Stimulated activated naive CD8-positive, alpha-beta T cell treated with anti-CD3 and anti-CD28 coated beads, Interleukin-15, Interleukin-2, amounts not matched to agents 100 U/mL and 50 U/mL, for 24 hours (primary cell): ENCODE measurements at places on chromosomes 1 and 21.

DNA sequence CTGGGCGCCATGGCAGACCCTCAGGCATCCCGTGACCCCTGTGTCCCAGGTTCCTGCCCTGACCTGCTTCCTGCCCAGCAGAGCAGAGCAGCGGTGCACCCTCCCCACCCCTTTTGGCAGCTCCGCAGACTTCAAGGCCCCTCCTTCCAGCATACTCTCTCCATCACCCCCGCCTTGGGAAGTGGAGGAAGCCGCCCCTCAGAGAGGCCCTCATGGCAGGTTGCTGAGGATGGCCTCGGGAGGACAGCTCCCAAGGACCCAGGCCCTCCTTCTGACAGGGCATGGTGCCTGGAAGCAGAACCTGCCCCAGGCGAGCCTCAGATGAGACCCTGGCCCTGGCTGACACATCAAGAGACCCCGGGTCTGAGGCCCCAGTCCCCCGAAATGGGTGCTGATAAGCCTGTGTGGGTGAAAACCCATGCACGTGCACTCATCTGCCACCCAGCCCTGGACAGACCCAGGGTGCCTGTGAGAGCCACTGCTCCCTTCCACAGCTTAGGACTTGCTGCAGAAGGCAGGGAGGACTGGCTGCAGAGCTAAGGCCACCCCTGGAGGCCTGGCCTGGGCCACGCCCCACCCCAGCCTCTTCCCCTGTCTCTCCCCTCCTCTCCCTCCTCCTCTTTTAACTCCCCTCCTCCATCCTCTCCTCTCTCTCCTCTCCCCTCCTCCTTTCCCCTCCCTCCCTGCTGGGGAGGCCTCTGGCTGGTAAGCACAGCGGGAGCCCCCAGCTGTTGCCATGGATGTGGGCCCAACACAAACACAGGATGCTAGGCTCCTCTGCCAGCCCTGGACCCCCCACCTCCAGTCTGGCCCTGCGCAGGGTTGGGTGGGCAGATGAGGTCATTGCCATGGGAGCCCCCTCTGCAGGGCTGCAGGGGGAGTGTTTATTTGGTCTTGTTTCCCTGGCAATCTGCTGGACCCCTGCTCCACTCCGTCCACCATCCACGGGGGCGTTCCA, 33.7 kb downstream of the WNT9A start:
- DNase-seq, result no peak

DNA sequence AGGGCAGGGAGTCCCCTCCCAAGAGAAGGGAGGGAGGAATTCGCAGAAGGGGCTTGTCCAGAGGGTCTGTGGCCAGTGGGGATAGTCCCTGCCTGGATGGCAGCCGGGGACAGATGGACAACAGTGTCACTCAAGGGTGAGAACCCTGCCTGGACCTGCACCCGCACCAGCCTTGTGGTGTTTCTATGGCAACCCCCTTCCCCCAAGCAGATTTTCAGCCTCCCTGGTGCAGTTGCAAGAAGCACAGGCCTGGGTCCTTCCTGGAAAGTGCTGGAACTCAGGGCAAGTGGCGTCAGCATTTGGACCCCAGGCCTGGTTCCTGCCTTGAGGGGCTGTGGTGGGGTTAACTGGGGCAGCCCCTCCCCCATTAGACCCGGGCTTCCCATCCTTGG, 83.8 kb upstream of the ACTL8 start:
- no peak for DNase-seq

GRCh38 chr1:203564024-203564423, 62.6 kb upstream of the ATP2B4 start:
- DNase-seq, result no peak

DNA sequence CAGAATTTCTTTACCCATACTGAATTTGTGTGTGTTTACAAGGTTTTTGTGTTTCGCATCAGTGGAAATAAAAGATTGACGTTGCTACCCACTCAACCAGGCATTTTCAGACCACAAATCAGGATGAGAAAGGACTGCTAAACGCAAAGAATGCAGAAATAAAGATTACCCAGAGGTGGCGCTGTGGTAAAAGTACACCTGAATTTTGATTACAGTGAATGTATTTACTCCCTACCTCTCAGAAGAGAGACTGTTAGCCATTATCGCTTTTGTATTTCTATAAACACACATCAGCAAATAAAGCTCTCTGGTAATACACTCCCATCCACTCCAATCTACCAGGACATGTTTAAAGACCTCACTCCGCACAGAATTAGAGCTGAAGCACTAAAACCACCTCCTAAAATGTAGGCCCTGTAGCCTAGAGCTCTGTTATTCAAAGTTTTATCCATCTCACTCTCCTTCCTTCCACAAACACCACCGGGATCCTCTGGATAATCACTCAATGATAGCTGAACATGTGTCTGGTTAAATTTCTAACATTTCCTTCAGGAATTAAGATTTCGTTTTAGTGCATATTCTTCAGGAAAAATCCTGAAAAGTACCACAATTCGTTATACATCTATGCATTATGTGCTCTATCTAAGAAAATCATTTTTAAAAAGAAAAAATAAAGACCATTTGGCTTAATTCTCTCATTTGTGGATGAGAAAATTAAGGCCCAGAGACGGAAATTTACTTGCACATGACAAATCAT, 2.5 kb upstream of the LMO4 start:
- DNase-seq, result peak; percentile 45

DNA sequence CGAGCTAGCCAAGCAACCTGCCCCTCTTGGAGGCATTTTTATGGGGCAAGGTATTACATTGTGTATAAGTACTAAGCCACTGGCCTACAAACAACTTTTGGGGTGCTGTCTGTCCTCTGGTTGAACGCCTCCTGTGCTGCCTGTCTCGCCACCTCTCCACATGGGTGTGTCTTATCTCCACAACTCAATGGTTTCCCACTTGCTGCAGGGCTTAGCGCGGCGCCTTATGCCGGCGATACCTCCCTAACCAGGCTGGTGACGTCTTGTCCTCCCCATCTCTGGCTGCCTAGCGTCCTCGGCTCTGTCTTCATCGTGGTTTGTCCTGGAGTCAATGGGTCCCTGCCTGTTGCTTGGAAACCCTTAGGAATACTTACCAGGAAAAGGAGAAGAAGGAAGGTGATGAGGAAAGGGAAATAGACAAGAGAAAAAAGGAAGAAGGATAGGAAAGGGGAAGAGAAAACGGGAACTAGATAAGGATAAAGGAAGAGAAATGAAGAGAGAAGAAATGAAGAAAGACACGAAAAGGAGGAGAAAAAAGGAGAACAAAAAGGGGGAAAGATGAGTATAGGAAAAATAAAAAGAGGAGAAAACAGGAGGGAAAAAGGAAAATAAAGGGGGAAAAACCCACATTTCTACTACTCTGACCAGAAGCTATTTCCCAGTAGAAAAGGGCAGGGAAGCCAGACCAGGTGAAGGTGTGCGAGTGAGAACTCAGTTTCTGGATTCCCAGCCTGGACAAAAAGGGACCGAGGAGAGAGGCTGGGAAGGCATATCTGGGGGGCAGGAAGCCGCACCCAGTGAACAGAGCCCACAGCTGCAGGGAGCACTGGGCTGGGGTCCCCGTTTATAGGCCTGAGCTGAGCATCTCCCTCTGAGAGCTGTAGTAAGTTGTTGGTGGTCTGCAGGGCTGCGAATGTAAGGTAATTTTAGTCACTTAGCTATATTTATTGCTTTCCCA, 86.2 kb downstream of the CLIC6 start:
- DNase-seq, result no peak

DNA sequence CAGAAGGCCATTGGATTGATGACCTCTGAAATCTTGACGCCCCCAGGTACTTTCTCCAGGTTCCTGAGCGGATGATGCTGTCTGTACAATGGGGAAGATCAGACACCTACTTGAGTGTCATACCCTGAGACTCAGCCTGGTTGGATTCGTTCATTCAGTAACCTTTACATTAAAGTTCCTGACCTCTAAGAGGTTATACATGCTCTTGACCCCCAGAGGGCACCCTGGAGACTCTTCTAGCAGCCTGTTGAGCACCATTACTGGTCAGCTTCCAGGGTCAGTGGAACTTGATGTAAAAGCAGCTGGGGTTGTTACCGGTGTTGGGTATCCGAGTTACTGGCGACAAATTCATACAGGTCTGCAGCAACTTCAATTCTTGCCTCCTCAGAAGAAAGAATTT, 114.3 kb upstream of the ZNF678 start:
- DNase-seq, result peak; percentile 23

DNA sequence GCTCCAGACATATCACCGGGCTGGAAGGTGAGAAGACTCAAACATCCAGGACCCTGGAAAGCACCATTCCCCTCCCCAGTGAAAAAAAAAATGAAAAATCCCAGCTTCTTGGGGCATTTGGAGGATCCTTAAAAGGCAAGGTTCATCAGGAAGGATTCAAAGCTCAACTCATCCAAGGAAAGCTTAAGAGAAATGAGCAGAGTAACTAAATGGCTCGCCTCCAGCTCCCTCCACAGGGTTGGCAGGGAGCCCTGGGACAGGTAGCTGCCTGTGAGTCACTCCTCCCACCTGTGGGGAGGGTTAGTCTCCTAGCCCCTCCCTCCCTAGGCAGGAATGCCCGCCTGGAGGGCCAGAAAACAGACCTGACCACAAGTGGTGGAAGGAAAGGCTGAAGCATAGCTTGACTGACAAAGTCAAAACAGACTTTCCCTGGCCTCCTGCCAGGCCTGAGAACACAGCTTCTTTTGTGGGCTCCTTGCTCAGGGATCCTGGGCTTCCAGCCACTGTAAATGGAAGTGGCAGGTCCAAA, 712 bp upstream of the LAMB3 start:
- DNase-seq, result peak; percentile 72

DNA sequence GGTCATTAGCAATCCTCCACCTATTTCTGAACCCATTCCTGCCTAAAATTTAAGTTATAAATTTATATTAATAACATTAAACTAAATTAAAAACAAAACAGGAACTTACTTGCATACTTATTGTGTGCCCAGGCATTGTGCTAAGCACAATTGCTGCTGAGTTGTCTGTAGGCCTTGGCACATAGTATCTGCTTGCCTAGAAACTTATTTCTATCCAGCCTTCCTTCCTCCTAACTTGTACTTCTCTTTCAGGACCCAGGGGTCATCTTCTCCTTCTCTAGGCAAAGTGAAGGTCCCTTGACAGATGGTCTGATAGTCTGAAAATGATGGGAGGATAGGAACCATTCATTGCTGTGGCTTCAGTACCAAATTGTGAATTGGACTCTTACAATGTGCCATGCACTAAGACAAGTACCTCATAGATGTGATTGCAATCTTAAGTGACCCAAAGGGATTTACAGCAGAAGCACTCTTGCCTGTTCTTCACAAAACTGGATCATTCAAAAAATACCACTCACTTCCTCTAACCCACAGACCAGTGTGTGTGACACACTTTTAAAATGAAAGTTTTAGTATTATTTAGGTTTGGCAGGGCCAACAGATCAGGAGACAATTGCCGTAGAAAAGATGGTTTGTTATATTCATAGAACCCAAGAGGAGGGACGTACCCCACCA, 10.3 kb upstream of the CD101 start:
- no peak for DNase-seq

DNA sequence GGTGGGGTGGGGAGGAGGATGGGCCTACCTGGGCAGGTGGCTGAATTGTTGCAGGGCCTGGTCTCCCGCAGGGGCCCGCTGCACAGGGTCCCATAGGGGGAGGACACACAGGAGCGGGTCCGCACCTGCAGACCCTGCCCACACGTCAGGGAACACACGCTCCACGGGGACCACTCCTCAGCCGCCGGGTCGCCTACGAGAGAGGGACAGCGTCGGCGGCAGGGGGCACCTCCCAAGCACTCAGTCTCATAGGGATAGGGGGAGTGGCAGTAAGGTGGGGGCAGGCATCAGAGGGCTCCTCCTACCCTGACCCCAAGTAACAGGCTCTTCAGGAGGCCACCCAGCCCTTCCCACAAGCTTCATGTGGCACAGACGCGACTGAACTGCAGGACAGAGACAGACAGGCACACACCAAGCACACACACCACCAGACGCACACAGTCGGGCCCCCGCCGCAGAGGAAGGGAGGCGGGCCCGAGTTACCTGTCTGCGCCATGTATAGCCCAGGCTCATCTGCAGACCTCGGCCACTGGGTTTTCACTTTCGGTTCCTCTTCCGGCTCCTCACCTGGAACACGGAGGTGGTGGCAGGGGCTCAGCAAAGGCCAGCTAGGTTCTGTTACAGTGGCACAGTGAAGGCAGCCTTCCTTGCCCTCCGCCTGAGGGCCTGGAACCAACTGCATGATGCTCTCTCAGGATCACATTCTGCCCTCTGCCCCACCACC, 19.8 kb downstream of the ADGRB2 start:
- no peak for DNase-seq

DNA sequence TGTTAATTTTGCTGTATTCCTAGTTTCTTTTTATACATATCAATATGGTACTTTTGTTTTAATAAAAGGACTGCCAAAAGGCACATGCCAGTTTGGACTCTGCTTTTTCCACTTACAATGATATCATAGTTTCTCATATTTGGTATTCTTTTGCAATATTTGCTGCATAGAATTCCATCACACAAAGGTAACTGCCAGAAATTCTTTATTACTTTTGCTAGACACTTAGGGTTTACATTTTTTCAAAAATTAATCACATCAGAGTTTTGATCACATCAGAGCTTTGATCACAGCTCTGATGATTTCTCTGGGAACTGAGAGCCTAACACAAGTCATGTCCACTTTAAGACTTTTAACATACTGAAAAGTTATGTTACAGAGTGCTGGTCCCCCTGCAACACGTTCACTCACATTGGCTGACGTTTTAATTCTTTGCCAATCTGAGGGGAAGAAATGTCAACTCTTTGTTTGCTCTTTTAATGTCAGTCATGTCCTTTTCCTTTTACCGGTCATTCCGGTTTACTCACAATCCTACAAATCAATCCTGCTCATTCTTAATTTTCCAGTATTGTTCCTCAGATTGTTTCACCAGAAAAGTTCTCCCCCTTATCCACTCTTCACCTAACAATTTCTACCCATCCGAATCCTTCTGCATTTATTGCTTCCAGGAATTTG, 1.1 kb upstream of the CD46 start:
- no peak for DNase-seq

- no peak for DNase-seq
Observed at GRCh38 chr1:237352747-237353146, 310.8 kb downstream of the RYR2 start.

DNA sequence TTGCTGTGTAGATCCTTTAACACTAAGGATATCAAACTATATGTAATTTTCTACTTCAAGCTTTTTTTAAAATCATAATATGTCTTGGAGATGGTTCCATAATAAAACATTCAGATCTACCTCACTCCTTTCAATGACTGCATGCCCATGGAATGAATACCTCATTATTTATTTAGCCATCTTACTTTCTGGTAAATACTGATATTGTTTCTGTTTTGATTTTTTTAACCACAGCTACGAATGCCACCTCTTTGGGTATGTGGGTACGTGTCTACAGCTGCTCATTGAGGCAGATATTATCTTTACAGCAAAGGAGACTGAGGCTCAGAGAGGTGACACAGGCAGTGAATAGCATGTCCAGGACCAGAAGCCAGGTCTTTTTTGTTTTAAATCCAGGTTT, 215.7 kb downstream of the ST6GALNAC3 start:
- no peak for DNase-seq

GRCh38 chr1:30537279-30537678, 186.1 kb downstream of the MATN1 start:
- DNase-seq, result no peak

- no peak for DNase-seq
Observed at GRCh38 chr1:205168291-205168690, 43.2 kb downstream of the DSTYK start.
